ENCODE measurements at places on chromosomes 6 and 20.

GRCh38 chr6:41371992-41372831, 36.8 kb downstream of the NCR2 start:
- no peak for DNase-seq

- DNase-seq = no peak
Observed at GRCh38 chr20:45765307-45765875, 26.3 kb downstream of the WFDC3 start.

DNA sequence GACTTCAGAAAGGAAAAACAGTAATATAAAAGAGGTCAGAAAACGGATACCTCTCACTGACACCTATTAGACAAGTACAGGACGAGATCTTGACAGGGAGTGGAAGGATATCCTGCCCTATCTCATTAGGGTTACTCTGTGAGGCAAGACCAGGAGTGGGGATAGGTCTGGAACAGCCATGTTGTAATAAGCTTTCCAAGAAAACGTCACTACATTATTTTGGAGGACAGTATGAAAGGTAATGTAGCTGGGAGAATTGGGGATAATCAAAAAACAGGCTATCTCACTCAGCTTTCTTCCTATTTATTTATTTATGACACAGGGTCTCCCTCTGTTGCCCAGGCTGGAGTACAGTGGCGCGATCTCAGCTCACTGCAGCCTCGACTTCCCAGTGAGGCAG, 25.3 kb downstream of the HMGN4 start:
- no peak for DNase-seq

GRCh38 chr20:10982692-10983091, 308.9 kb upstream of the JAG1 start:
- no peak for DNase-seq

DNA sequence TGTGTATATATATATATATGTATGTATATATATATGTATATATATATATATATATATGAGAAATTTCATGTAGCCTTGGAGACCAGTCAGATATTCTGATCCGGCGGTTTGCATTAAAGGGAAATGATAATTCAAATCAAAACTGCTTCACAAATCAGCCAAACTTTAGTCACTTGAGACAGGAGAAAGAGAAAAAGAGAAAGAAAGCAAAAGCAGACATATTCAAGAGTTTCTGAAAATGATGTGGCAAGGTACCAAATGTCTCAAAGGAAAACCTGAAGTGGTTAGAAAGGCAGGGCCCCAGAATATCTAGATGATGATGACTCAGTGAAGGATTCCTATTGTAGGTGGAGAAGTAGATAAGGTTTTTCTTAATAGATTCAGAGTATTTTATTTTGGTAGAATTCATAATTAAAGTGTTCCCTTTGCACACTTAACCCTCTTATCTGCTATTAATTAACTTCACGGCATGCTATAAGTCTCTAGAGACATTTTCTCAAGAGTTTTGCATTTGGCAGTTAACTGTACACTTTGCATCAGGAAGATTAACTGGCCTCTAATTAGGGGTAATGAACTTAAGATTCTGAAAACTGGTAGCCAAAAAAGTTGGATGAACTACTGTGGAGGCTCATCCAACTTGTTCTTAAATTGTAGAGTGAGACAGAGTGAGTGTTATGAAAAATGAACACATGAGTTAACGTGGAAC, 50.1 kb upstream of the ASF1A start:
- no peak for DNase-seq

DNA sequence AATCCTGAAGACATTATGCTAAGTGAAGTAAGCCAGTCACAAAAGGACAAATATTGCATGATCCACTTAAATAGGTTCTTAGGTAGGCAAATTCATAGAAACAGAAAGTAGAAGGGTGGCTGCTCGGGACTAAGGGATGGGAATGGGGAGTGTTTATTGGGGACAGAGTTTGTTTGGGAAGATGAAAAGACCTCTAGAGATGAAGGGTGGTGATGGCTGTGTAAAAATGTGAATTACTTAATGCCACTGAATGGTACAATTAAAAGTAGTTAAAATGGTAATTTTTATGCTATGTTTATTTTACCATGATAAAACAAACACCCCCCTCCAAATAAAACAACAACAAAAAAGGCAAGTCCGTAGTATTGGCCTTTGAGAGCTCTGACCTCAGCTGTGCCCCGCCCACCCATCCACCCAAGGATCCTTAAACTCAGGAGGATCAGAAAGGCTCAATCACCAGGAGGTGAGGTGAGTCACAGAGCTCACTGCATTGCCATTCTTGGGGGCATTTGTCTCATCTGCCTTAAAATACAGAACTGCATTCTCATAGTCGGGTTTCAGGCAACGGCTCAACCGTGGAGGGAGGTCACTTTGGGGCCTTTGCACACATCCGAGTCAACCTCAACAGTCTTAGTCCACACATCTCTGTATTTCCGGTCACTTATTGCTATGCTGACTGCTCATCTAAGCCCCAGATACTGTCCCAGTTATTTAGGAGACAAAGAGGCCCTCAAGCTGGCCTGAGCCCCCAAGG, 96.7 kb downstream of the SLC22A23 start:
- DNase-seq = no peak

GRCh38 chr20:2330090-2330695, 34.4 kb downstream of the TGM3 start:
- DNase-seq = no peak

All from GOT3 (cell line).